ENCODE measurements at places on chromosomes 5 and 9. TPM values are rescaled to one million over a fixed set of nuclear protein-coding genes. Genes with fewer than 3 reads are reported as not detected.
A peak's percentile ranks its signal among the peaks of the same experiment; 100 is the strongest.

- no peak for DNase-seq
Observed at GRCh38 chr9:113479174-113479621, 15.7 kb downstream of the RGS3 start.

GRCh38 chr5:108201721-108202120, 180.2 kb downstream of the FBXL17 start:
- DNase-seq = no peak

DNA sequence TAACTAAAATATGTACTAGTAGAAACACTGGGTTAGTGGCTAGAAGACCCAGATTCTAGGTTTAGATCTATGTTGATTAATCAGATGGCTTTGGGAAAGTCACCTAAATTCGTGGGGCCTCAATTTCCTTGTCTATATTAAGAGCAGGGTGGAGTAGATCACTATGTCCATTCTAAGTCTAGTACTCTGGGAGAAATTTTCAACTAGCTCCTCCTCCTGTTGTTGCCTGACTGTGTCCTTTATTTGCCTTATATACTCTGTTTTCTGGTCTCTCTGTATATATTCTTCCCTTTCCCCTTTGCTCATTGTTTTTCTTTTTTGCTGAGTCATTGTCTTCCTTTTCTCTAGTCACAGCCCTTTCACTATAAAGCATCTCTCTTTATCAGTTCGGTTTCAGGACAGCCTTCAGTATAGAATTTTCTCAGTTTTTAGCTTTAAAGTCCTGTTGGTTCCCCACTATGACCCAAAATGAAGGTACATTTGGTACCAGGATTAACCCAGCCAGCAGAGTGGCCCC, 44.5 kb upstream of the CDH6 start:
- DNase-seq = peak; percentile 46

GRCh38 chr5:57277085-57277484, 103.2 kb downstream of the GPBP1 start:
- peak; percentile 69 for DNase-seq

Gene MARCOL
- total RNA-seq = not detected

GRCh38 chr9:111683392-111683791, 22.0 kb downstream of the GNG10 start:
- no peak for DNase-seq

- DNase-seq = no peak
Observed at GRCh38 chr5:73008831-73009230, 53.0 kb downstream of the FCHO2 start.

DNA sequence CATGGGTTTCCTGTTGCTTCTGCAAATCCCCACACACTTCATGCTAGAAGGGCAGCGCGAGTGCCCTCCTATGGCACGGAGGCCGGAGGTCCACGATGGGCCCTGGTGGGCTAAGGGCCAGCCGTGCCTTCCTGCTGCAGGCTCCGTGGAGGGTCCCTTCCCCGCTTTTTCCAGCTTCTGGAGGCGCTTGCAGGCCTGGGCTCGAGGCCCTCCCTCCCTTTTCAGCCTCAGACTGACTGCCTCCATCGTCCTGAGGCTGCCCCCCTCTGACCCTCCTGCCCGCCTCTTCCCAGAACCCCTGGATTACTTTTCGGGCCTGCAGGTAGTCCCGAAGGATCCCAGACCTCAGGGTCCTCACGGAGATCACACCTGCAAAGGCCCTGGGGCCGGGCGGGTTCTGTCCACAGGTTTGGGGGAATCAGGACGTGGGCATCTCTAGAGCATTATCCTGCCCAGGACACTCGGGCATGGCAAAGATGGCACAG, 3.2 kb upstream of the TERT start:
- DNase-seq = no peak

GRCh38 chr5:122151640-122152039, 22.3 kb downstream of the ZNF474 start:
- peak; percentile 73 for DNase-seq

Gene MYMK
- not detected for total RNA-seq

- no peak for DNase-seq
Observed at GRCh38 chr9:3431890-3432289, 93.9 kb downstream of the RFX3 start.

DNA sequence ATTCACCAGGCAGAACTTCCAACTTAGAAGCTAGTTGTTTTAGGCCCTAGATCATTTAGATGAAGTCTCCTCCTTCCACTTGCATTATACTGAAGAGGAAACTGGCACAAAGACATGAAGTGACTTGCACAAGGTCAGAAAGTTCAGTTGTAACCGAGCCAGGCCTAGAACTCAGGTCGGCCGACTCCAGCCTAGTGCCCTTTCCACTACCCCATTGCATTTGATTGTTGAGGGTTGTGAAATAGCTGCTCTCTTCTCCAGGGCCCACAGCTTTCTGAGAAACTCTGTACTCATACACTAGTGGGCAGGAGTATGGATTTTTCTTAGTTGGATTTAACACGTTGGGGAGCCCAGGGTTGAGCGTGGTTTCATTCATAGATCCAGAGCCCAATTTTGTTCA, 5.6 kb downstream of the ZNF462 start:
- peak; percentile 60 for DNase-seq

Gene HINT1
- 152 TPM for total RNA-seq

- no peak for DNase-seq
Observed at GRCh38 chr5:89899559-89899958, 510.0 kb downstream of the CETN3 start.

DNA sequence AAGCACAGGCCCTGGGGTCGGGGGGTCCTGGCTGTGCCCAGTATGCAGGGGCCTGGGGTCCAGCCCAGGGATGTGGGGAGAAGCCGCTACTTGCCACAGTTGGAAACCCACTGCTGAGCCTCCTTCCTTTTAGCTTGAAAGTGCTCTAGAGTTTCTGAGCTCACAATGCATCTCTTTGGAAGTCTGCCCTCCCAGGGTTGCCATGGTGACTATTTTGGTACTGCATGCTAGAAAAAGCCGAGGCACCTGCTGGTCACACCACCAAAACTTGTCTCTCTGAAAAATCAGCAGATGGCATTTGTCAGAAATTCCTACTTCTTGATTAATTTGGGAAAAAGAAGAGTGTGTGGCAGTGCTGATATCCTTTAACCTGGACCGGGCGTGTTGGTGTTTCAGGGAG, 151.8 kb downstream of the SEC61B start:
- no peak for DNase-seq

DNA sequence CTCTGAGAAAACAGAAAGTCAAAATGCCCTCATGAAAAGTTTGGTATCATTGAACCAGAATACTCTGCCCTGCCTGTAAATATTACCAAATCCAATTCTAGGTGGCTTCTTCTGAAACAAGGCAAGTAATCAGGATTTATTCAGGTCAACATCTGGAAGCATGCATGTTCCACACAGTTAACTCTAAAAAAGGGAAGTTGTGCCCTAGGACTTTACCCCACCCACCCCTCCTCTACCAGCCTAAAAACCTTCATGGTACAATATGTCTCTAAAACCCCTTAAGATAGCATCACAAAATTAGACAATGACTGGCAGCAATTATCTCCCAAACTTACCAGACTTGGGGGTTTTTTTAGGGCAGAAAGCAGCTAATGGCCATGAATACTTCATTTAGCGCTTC, 414.8 kb upstream of the SLC30A5 start:
- DNase-seq = no peak

GRCh38 chr5:25905646-25906045, 1132.7 kb downstream of the CDH9 start:
- no peak for DNase-seq

Gene WNT8A
- not detected for total RNA-seq

- peak; percentile 43 for DNase-seq
Observed at GRCh38 chr5:78005021-78005785, 229.1 kb upstream of the TBCA start.

Gene ACOT12
- not detected for total RNA-seq

Gene CMYA5
- 1.7 TPM for total RNA-seq

GRCh38 chr9:101587332-101588043, 7.3 kb downstream of the PPP3R2 start:
- no peak for DNase-seq

Gene RNF130
- 21.7 TPM for total RNA-seq
